GM23248 (cell line): ENCODE measurements at places on chromosomes 16 and 17. TPM values are rescaled to one million over a fixed set of nuclear protein-coding genes. Genes with fewer than 3 reads are reported as not detected.

Gene CNTNAP1
- polyA plus RNA-seq = 3.2 and 3.6 TPM in 2 replicates

Gene SLC5A11
- polyA plus RNA-seq = not detected in 2 replicates

DNA sequence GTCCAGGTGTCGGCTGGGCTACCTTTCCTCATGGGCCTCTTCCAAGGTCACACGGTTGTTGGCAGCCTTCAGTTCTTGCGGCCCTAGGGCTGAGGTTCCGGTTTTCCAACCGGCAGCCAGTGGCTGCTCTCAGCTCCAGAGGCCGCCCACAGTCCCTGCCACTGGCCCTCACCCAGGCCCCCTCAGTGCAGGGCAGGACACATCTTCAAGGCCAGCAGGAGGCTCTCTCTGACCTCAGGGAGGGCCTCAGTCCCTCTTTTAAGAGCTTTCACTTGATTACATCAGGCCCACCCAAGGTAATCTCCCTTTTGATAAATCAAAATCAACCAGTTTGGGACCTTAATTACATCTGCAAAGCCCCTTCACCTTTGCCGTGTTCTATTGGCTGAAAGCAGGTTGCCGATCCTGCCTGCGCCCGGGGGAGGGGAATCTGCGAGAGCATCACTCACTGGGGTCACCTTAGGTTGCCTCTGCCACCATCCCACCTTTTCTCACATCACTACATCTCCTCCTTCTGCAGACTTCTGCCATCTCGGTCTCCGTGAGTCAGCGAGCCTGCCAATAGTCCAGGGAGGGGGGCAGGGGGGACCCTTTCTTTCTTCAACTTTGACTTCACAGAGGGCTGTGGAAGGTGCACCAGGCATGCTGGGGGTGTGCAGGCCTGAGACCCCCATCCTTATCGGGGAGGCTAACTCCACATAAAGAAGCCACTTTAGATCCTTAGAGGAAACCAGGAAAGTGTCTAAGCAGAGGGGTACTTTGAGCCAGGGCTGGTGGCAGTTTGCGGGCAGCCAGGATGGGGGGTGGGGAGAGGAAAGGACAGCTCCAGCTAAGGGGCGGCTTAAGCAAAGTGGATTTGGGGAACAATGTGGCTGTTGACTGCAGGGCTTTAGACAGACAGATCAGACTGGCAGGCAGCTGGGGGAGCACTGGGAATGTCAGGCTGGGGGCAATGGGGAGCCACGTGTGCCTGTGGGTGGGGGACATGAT is 28.8 kb upstream of the NXPH3 start:
- no peak for DNase-seq

Gene CHST6
- polyA plus RNA-seq = 0.10 and 0.20 TPM in 2 replicates

GRCh38 chr16:17606460-17606859 is 135.7 kb upstream of the XYLT1 start:
- DNase-seq = peak; percentile 10

GRCh38 chr16:66254106-66254505 is 112.4 kb upstream of the CDH5 start:
- DNase-seq = no peak

GRCh38 chr17:32854207-32854606 is 22.7 kb downstream of the MYO1D start:
- peak; percentile 36 for DNase-seq

DNA sequence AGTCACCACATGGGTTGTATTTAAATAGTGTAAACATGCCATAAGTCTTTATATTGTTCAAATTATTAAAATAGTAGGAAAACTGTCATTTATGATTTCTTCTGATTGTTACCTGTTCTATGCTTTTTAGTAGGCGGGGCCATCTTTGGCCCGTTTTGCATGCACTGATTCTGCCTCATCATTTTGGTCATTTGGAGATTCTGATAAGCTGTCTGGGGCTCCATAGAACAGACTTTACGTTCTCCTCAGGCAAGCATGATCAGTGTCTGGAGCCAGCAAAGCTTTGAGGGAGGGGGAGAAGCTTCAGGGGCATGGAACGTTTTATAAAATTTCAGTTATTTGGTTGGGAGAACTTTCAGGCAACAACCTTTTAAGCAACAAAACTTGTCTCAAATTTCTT is 8.8 kb downstream of the NDEL1 start:
- DNase-seq = no peak
